ENCODE measurements at places on chromosomes 3 and 15.

DNA sequence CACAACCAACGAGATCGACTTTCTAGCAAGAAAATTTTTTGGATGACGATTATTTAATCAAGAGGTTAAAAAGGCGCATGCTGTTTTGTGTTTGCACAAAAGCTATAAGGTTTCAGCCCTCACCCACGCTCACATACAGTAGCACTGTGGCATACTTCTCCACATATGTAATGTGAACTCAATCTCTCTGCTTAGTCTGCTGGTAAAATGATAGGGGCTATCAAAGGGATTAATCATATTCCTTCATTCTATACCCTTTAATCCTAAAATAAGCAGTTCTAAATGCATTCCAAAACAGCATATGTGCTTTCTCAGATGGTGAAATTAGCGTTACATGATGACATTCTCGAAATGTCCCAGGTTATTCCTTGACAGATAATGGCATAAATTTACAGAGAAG is 196.9 kb upstream of the PRICKLE2 start:
- no peak for DNase-seq

GRCh38 chr15:61053401-61053965 is 175.6 kb downstream of the RORA start:
- no peak for DNase-seq

DNA sequence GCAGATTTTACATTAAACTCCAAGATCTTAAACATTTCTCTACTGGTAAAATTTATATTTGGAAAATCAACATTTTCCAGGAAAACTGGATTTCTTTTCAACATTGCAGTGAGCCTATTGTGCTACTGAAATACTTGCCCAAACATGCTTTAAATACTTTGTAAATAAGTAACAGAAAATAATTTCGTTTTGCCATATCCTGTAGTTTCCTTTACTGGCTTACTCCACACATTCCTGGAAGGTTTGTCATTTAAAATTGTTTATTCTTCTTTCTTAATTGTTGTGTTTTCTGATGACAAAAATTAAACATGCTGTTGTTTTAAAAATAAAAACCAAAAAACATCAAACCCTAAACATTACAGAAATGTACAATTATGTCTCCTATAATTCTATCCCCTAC is 22.0 kb downstream of the ACAD11 start:
- DNase-seq = no peak

GRCh38 chr3:73143401-73143800 is 81.9 kb downstream of the EBLN2 start:
- DNase-seq = no peak

GRCh38 chr3:39189959-39190269 is 2.5 kb downstream of the XIRP1 start:
- peak; percentile 27 for DNase-seq

GRCh38 chr15:99562238-99562637 is 3.5 kb upstream of the MEF2A start:
- DNase-seq = no peak

GRCh38 chr15:92014281-92015030 is 160.9 kb downstream of the SLCO3A1 start:
- no peak for DNase-seq

DNA sequence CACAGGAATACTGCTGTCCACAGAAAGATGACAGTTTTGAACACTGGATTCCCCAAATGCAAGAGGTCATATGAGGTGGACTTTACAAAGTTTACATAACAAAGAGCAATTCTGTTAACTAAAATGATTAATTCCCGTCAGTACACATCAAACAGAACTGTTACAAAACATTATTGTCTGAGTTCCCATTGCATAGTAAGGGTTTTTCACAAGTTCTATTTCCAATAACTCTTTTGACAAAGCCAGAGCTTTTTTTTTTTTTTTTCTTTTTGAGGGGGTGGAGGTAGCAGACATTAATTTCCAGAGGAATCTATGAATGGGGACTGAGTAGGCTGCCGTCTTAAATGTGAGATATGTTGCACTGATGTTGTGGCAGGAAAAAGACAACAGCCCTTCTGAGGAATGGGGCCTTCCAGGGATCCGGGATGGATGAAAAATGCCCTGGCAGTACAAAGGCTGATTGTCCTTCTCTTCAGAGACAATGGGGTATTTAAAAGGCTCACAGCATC is 178.1 kb upstream of the KBTBD8 start:
- DNase-seq = no peak

GRCh38 chr3:122898298-122898697 is 103.4 kb downstream of the SLC49A4 start:
- no peak for DNase-seq

DNA sequence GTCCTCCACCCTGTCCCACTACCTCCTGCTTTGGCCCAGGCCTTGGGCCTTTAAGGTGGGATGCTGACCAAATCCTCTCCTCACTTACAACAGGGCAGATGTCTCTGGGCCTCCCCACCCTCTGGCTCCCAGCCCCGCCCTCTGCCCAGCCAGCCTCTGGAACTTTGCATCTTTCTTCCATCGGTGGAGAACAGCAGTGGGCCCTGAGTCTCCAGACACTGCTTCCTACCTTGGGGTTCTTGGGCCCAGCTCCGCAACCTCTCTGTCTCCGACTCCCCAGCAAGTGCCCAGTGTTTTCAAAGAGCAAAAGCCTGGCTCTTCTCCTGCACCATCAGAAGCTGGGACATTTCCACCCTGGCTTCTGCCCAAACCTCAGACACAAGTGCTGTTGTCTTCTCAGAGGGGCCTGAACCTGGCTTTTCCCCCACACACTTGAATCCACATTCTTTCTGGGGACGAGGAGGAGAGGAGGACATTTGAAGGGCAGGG is 33.1 kb downstream of the MRAS start:
- no peak for DNase-seq

DNA sequence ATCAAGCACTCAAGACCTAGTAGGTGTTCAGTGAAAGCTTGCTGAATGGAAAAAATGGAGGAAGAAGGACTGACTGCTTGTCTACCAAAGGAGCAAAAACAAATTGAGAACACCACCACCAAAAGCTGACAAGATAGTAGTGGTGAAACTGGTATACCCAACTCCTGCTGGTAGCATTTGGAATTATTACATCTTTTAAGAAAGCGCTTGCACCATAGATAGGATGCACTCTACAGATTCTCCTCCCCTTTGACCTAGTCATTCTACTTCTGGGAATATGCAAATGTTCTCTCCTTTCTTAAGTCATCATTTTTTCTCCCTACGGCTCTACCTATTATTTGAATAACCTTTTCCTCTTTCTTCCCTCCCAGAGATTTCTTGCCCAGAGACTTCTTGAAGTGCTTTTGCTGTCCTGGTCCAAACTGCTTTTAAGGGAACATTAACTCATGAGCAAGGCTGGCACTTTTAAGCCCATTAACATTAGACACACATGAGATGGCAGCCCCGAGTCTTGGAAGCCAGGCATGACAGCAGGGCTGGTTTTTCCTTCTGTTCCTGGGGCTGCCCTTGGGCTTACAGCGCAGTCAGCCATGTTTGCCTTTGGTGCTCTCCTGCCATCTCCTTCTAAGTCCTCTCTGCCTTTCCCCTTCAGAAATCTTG is 75.0 kb upstream of the TLE3 start:
- DNase-seq = no peak

DNA sequence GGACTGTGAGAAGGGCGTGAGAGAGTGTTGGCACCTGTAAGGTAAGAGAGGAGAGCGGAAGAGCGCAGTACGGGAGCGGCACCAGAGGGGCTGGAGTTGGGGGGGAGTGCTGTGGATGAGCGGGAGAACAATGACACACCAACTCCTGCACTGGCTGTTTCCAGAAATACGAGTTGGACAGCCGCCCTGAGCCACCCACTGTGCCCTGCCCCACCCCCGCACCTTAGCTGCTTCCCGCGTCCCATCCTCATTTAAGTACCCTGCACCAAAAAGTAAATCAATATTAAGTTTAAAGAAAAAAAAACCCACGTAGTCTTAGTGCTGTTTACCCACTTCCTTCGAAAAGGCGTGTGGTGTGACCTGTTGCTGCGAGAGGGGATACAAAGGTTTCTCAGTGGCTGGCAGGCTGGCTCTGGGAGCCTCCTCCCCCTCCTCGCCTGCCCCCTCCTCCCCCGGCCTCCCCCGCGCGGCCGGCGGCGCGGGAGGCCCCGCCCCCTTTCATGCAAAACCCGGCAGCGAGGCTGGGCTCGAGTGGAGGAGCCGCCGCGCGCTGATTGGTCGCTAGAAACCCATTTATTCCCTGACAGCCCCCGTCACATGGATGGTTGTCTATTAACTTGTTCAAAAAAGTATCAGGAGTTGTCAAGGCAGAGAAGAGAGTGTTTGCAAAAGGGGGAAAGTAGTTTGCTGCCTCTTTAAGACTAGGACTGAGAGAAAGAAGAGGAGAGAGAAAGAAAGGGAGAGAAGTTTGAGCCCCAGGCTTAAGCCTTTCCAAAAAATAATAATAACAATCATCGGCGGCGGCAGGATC is at the start of gene SOX2:
Gene SOX2, plus strand, starts transcription at position 601 of the 811 bp plus-strand sequence. CDS start 436 bp downstream, outside the sequence.
- no peak for DNase-seq

GRCh38 chr3:22319446-22319845 is 568.4 kb upstream of the ZNF385D start:
- no peak for DNase-seq

DNA sequence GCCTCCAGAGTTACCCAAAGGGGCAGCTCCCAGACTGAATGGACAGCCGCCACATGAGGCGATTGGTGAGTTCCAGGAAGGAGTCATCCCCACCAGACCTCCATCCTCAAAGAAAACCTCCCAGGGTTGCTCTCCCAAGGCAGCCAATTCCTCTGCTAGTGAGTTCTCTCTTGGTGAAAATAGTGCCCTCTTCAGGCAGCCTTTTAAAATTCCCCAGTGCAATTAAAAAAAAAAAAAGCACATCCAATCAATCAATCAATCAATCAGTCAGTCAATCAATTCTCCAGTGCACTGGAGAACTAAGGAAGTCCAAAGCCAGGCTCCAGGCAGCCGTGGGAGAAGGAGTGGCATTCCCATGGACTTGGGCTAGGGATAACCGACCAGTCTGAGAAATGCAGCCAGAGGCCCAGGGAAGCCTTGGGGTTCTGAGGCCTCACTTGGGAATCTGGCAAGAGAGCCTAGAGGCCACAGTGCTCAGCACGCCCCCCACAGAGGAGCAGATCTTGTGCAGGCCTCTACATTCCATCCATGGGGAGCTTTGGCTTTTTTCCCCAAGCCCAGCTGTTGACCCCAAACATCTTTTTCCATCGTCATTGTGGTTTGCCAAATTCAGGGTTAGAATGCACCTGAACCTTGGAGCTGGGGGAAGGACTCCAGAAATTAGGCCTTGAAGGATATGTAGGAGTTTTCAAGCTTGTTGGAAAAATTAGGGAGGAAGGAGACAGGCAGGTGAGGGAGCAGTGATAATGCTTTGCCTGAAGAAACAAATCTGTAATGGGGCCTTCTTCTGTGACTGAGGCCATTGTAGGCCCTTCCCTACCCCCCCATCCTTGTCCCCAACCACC is 4.8 kb downstream of the PAQR5 start:
- no peak for DNase-seq

GRCh38 chr15:51558876-51559275 is 63.7 kb downstream of the DMXL2 start:
- no peak for DNase-seq

DNA sequence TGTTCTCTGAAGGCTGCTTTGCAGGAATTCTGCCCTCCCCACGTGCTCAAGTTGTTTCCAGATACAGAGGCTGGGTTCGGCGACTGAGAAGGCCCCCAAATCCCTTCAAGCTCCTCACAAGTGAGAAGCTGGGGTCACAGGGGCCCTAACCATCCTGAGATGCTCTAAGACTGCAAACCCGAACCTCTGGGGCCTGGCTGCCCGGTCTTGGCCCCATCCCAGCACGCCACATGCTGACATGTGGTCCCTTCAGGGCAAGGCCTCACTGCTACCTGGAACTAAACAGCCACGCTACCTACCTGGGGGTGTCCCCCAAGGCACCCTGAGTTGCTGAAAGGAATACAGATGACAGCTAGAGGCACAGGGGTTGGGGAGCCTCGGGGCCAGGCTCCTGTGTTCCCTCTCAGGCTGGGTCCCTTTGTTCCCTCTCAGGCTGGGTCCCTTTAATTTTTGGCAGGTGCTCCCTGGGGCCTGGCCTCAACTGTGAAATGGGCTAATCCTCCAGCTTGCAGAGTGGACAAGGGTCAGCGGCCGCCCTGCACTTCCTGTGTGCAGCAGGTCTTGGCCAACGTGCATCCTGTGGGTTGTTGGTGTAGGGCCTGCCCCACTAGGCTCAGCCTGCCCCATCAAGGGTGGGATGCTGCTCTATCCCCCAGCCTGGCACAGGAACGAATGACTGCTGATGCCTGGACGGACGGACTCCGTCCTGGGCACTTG is 32.5 kb downstream of the KLHL25 start:
- no peak for DNase-seq

GRCh38 chr3:16031434-16031833 is 143.0 kb upstream of the GALNT15 start:
- no peak for DNase-seq

GRCh38 chr3:172987273-172987672 is 153.8 kb downstream of the SPATA16 start:
- DNase-seq = no peak

- no peak for DNase-seq
These were observed 93.0 kb downstream of the CADM2 start for GRCh38 chr3:85051786-85052185.

GRCh38 chr3:187293516-187294430 is 2.2 kb upstream of the MASP1 start:
- no peak for DNase-seq

DNA sequence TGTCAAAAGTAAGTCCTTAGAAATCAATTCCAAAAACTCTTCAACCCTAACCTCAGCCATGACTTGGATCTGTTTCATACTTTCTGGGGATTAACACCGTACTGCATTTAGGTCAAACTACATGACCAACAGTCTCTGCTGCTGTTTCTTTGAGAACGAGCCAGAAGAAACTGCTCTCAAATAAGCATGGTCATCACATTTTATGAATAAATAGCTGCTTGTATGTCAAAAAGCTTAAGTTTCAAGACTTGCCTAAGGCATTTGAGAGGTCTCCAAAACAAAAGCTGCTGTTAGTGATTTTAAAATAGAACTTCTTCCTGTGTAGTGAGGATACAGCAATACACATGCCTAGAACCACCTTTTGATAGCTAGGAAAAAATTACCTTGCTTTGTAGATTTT is 166.3 kb upstream of the CHRM5 start:
- DNase-seq = no peak

- no peak for DNase-seq
These were observed 276.9 kb downstream of the TLE3 start for GRCh38 chr15:69820819-69821218.

DNA sequence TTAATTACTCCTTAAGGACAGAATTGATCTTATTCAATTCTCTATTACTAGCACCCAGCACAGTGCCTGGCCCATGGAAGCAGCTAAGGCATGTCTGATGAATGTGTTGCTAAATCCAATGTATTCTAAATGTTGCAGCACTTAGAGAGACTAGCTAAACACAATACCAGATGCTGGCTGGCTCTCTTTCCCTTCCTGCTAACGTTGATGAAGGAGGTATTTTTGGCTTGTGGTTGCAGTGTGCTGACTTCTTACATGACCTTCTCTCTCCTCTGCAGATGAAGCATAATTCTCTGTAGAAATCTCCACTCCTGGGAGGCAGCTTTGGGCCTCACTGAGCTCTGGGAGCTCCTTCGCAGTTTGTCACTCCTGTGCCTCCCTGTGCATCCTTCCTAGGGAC is 183.6 kb downstream of the PEX5L start:
- no peak for DNase-seq
